GM20000 (cell line): ENCODE measurements at places on chromosomes 1 and 21.

GRCh38 chr1:16178596-16179497, 23.0 kb upstream of the EPHA2 start:
- no peak for DNase-seq

GRCh38 chr1:230230948-230231773, 164.1 kb downstream of the GALNT2 start:
- no peak for DNase-seq

- no peak for DNase-seq
Observed at GRCh38 chr21:31897311-31897710, 24.5 kb downstream of the HUNK start.

GRCh38 chr1:205191622-205192021, 19.9 kb downstream of the DSTYK start:
- DNase-seq: no peak

- no peak for DNase-seq
Observed at GRCh38 chr1:100456880-100457279, 81.1 kb upstream of the GPR88 start.

- DNase-seq: no peak
Observed at GRCh38 chr1:167789501-167789900, 67.7 kb downstream of the MPZL1 start.
